Natural killer cell treated with Interleukin-12 subunit alpha and Interleukin-12 subunit beta and Interleukin-15 and Interleukin-18, amount 100 ng/mL, for 72 hours (primary cell): ENCODE measurements at places on chromosomes 3 and 15. TPM values are rescaled to one million over a fixed set of nuclear protein-coding genes. Genes with fewer than 3 reads are reported as not detected.

Gene CCR8
- 0.45 TPM for total RNA-seq

Gene RGMA
- total RNA-seq = not detected

Gene HTR3E
- total RNA-seq = not detected

Gene TMC3
- not detected for total RNA-seq

Gene TM2D3
- total RNA-seq = 48.0 TPM

Gene UACA
- 3.6 TPM for total RNA-seq

Gene IL12A
- 0.31 TPM for total RNA-seq

DNA sequence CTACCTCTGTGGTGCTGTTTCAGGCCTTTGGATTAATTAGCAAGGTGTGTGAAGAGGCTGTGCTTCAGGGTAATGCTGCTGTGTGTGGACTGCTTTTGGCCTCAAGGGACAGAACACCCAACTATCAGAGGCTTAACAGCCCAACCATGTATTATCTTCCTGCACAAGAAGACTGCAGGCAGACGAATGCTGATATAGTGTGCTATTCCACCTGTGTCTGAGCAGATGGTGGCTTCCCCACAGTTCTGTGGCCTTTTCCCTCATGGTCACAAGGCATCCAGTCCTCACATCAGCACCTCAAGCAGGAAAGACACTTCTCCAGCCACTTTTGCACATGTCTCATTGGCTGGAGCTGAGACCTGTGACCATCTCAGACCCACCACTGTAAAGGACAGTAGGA, 76.6 kb downstream of the CHCHD6 start:
- no peaks in the 10 kb centered on the region for H3K27me3 ChIP-seq
- peaks cover 6% of the 10 kb centered on the region for H3K4me1 ChIP-seq
- no peaks in the 10 kb centered on the region for H3K36me3 ChIP-seq
- H3K4me3 ChIP-seq = no peak overlapping the region
- DNase-seq = no peak

- DNase-seq = no peak
- no peak overlapping the region for H3K4me3 ChIP-seq
- no peak overlapping the region for H3K27ac ChIP-seq
- peaks cover 80% of the 10 kb centered on the region for H3K4me1 ChIP-seq
Measured at GRCh38 chr3:72440491-72440890, 407.8 kb downstream of the SHQ1 start.

DNA sequence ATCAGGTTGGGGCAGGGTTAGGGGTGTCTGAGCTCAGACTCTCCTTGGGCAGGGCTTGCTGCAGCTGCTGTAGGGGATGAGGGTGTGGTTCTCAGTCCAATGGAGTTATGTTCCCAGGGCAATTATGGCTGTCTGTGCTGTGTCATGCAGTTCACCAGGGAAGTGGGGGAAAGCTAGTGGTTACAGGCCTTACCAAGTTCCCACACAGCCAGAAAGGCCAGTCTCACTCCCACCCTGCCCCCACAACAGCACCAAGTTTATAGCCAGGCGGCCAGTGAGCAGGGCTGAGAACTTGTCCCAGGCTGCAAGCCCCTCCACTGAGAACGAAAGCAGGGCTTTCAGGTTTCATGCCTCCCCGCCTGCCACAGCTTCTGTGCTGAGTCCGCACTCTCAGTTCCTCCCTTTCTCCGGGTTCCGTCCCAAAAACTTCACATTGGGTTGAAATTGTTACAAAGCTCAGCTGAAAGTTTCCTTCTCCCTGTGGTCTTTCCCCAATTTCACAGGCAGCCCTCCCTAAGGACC, 19.6 kb upstream of the CPOX start:
- H3K27ac ChIP-seq = no peak overlapping the region
- H3K4me1 ChIP-seq = no peaks in the 10 kb centered on the region
- H3K36me3 ChIP-seq = peaks cover 4% of the 10 kb centered on the region
- H3K27me3 ChIP-seq = peaks cover 22% of the 10 kb centered on the region
- no peak for DNase-seq

DNA sequence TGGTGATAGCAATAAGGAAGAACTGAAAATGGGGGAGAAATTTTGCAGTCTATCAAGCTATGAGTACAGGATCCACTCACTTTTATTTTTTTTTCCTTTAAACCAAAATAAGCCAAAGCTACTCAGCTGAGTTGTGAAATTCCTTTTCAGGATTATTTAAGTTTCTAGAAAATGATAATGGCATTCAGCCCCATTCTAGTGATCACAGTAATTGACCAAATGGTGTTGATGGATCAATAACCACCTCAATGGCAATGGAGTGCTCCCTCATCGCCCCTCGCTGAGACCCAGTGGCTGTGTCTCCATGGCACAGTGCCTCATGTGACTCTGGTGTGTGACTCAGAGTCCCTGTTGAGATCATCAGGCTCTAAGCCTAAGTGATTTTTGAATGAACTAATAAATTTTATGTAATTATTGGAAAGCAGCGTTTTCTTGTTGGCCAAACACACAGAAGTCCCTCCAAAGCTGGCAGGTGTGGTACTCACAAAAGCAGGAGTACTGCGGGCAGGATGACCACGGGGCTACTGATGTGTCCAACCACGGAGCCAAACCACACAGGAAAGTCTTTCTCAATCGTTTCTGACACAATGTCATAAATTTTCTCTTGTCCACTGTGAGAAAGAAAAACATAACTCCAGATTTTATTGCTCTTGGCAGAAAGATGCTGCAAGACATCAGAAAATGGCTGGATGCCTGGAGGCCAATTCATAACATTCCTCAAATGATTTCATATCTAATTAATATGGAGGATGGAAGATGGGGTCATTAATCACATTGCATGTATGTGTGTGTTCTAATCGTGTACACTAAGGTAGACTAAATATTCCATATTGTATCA, 14.4 kb upstream of the STARD5 start:
- DNase-seq = no peak
- peak overlapping the region; percentile 48 for H3K27ac ChIP-seq
- H3K4me3 ChIP-seq = peak overlapping the region; percentile 33
- peaks cover 25% of the 10 kb centered on the region for H3K4me1 ChIP-seq
